CD4-positive, alpha-beta T cell (primary cell): ENCODE measurements at places on chromosomes 7 and 10. TPM values are rescaled to one million over a fixed set of nuclear protein-coding genes. Genes with fewer than 3 reads are reported as not detected.

GRCh38 chr10:47042199-47042473, 130.9 kb downstream of the PTPN20 start:
- H3K36me3 ChIP-seq, result no peaks in the 10 kb centered on the region
- DNase-seq, result no peak
- no peak overlapping the region for H3K27ac ChIP-seq
- H3K4me1 ChIP-seq, result peaks cover under 1% of the 10 kb centered on the region
- no peaks in the 10 kb centered on the region for H3K27me3 ChIP-seq

CNNM1 gene
- 0.17 TPM for total RNA-seq

DNA sequence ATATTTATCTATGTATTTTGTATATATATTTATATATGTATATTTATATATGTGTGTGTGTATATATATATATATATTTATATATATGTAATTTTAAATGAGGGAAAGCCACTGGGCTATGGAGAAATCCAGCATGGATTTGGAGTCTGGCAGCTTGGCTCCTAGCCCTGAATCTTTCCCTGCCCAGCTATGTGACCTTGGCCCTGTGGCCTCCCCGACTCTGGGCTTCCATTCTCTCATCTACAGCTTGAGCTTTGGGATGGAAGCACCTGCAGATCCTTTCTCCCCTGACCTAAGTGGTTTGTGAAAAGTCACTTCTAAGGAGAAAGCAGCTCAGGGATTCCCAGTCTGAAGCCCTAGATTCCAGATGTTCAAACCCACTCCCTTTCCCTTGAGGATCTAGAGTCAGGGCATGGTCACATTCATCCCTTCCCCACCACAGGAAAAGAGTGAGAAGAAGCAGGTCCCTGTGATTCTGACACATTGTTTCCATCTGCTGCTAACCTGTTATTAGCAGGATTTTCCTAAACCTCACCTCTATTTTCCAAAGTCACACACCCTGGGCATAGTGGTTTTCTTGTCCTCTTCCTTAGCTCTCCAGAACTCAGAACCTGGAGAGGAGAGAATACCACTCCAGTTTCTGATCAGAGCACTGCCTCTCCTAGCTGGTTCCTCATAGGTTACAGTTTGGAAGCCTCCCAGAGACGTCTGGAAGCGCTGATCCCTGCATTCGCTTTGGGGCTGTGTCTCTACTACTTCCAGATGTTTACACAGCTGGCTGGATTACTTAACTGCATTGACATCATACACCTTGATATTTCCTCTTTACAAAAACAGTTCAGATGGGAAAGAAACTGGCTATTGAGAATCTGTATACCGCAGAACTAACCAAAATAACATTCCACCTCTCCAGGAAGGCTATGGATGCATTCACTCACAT, 327.5 kb upstream of the ZMIZ1 start:
- no peaks in the 10 kb centered on the region for H3K27me3 ChIP-seq
- H3K4me3 ChIP-seq, result no peak overlapping the region
- no peak for DNase-seq
- no peak overlapping the region for H3K27ac ChIP-seq
- H3K36me3 ChIP-seq, result no peaks in the 10 kb centered on the region

VENTX gene
- total RNA-seq, result 0.14 TPM

DNA sequence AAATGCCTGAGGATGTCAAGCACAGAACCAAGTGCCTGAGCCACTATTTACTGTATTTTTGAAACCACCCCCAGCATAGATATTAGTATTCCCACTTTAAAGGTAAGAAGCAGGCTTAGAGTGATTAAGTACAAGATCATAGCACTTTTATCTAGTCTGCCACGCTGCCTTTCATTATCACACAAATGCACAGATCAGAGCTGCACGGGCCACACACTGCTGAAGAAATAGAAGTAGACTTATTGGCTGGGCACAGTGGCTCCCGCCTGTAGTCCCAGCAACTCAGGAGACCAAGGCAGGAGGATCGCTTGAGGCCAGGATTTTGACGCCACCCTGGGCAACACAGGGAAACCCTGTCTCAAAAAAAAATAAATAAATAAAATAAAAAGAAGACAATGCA, 38.2 kb downstream of the NCAPG2 start:
- peak overlapping the region; percentile 28 for H3K4me3 ChIP-seq
- no peak for DNase-seq
- no peak overlapping the region for H3K27ac ChIP-seq
- peaks cover 30% of the 10 kb centered on the region for H3K4me1 ChIP-seq
- no peaks in the 10 kb centered on the region for H3K36me3 ChIP-seq
- no peaks in the 10 kb centered on the region for H3K27me3 ChIP-seq

DNA sequence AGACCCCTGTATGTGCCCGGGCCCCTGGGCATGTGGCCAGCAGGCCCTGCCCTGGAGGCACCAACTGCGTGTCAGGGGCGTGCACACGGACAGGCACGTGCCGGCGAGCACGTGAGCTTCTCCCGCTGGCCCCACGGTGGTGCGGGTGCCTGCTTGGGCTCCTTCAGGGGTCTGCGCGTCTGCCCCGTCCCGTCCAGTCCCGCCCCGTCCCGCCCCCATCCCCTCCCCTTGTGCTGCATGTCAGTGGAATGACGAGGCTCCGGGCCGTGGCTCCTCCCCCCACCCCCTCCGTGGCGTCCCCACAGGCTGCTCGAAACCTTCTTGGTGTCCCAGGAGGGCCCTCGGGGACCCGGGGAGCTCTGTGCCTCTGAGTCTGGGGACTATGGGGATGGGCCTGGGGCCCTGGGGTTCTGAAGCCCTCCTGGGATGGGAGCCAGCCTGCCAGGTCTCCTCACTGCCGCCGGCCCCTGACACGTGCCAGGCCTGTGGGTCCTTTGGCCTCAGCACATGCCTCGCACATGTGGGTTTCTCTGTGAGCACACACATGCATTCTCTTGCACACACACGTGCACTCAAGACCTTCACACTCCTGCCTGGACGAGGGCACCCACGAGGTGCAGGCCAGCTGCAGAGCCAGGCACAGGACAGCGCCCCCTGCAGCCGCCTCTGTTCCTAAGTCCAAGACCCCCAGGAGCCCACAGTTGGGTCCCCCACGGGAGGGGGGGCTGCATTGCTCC, 27.5 kb upstream of the AMZ1 start:
- no peak overlapping the region for H3K27ac ChIP-seq
- H3K36me3 ChIP-seq, result no peaks in the 10 kb centered on the region
- no peaks in the 10 kb centered on the region for H3K27me3 ChIP-seq
- DNase-seq, result no peak
- no peak overlapping the region for H3K4me3 ChIP-seq
- H3K4me1 ChIP-seq, result no peaks in the 10 kb centered on the region

- peaks cover 58% of the 10 kb centered on the region for H3K4me1 ChIP-seq
- no peak for DNase-seq
- H3K36me3 ChIP-seq, result no peaks in the 10 kb centered on the region
- H3K27me3 ChIP-seq, result no peaks in the 10 kb centered on the region
- H3K4me3 ChIP-seq, result no peak overlapping the region
Measured at GRCh38 chr7:150731916-150732315, 5.3 kb upstream of the GIMAP5 start.

GRCh38 chr10:107554333-107554732, 389.8 kb upstream of the SORCS1 start:
- DNase-seq, result no peak
- no peaks in the 10 kb centered on the region for H3K4me1 ChIP-seq
- H3K36me3 ChIP-seq, result no peaks in the 10 kb centered on the region
- H3K27ac ChIP-seq, result no peak overlapping the region
- H3K4me3 ChIP-seq, result no peak overlapping the region

CLCN1 gene
- total RNA-seq, result not detected

GRCh38 chr7:36633377-36633776, 90.9 kb downstream of the AOAH start:
- no peak overlapping the region for H3K4me3 ChIP-seq
- H3K27me3 ChIP-seq, result no peaks in the 10 kb centered on the region
- H3K36me3 ChIP-seq, result peaks cover 21% of the 10 kb centered on the region
- H3K27ac ChIP-seq, result no peak overlapping the region

HYAL4 gene
- total RNA-seq, result 0.14 TPM

DNA sequence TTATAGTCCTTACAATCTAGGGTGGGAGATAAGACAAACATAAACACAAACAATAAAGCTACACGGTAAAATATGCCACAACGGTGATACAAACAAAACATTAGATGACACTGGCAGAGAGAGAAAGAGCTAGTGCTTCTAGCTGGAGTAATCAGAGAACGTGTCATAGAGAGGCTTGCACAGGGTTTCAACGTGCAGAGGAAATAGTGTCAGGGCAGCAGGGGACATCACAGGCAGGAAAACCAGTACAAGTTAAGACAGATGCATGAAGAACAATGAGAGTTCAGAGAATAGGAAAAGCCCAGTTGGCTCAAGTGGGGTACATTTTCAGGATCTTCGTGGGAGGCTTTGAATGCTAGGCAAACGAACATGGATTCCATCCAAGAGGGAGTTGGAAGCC, 91.4 kb downstream of the ZNF438 start:
- no peak overlapping the region for H3K4me3 ChIP-seq
- no peaks in the 10 kb centered on the region for H3K4me1 ChIP-seq
- no peaks in the 10 kb centered on the region for H3K27me3 ChIP-seq
- H3K27ac ChIP-seq, result no peak overlapping the region
- H3K36me3 ChIP-seq, result no peaks in the 10 kb centered on the region

SDK1 gene
- total RNA-seq, result 1.3 TPM

GRCh38 chr7:33728873-33729551, 176.3 kb upstream of the BMPER start:
- no peaks in the 10 kb centered on the region for H3K27me3 ChIP-seq
- H3K4me3 ChIP-seq, result no peak overlapping the region
- H3K4me1 ChIP-seq, result no peaks in the 10 kb centered on the region
- H3K27ac ChIP-seq, result no peak overlapping the region
- H3K36me3 ChIP-seq, result no peaks in the 10 kb centered on the region
- no peak for DNase-seq

- H3K36me3 ChIP-seq, result no peaks in the 10 kb centered on the region
- H3K4me3 ChIP-seq, result no peak overlapping the region
- peaks cover 91% of the 10 kb centered on the region for H3K27me3 ChIP-seq
- H3K4me1 ChIP-seq, result peaks cover 66% of the 10 kb centered on the region
Measured at GRCh38 chr7:27152816-27153442, 546 bp upstream of the HOXA3 start.

GRCh38 chr7:107392830-107393229, 77.0 kb upstream of the GPR22 start:
- H3K27me3 ChIP-seq, result no peaks in the 10 kb centered on the region
- no peak overlapping the region for H3K27ac ChIP-seq
- H3K4me1 ChIP-seq, result no peaks in the 10 kb centered on the region
- H3K4me3 ChIP-seq, result no peak overlapping the region
- no peaks in the 10 kb centered on the region for H3K36me3 ChIP-seq

DNA sequence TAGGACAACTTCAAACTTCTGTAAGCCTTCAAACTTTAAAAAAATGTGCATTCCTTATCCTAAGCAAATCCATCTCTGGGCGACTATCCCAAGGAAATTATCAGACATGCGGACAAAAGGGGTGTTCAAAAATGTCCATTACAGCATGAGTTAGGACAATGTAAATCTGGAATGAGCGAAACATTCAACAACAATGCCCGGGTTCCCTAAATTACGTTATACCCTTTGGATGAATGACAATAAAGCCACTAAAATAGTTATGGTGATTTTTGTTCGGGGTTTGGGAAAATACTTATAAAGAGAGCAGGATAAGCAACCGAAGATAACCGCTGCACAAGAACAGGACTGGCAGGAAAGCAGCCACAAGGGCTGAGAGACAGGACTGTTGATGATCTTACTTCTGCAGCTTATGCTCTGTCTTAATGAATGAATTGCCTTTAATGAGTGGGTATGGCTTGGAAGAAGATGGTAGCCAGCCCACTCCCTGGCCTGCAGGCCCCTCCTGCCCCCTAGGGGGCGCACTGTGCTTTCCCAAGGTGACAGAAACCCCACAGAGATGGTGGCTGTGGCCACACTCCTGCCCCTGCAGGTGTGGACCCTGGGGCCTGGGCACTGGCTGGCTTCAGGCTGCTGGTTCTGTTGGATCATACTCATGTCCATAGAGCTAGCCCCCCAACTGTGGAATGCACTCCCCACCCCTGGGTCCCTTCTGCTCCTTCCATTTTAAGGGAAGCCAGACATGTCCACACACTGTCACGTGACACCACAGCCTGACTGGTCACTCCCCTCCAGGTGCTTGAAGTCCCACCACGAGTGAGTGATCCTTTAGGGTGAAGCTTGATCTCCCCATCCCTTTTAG, 45.0 kb downstream of the ZCCHC24 start:
- no peak overlapping the region for H3K27ac ChIP-seq
- DNase-seq, result peak; percentile 33
- no peak overlapping the region for H3K4me3 ChIP-seq

RSPH10B2 gene
- total RNA-seq, result not detected

DNA sequence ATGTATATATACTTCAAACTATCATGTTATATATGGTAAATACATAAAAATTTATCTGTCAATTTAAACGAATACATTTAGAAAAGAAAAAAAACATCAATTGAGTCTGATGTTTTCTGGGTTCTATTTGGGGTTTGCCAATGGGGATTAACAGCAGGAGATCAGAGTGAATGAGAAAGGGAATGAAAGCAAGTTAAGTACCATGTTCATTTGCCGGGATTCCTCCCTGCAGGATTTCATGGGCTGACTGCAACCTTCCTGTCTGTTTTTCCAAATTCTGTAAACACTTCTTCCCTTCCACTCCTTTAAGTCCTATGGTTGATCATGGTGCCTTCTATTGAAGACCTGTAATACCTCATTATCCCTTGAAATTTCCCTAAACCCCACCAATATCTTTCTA, 33.9 kb upstream of the SEMA3A start:
- H3K4me3 ChIP-seq, result no peak overlapping the region
- no peak overlapping the region for H3K27ac ChIP-seq
- no peaks in the 10 kb centered on the region for H3K4me1 ChIP-seq
- no peak for DNase-seq
- H3K36me3 ChIP-seq, result no peaks in the 10 kb centered on the region
- H3K27me3 ChIP-seq, result no peaks in the 10 kb centered on the region

GRCh38 chr7:158828133-158829020, 932 bp downstream of the ESYT2 start:
- H3K27me3 ChIP-seq, result no peaks in the 10 kb centered on the region
- H3K4me1 ChIP-seq, result peaks cover 39% of the 10 kb centered on the region
- peak overlapping the region; percentile 83 for H3K4me3 ChIP-seq
- peak; percentile 36 for DNase-seq

MEIG1 gene
- total RNA-seq, result not detected

- H3K36me3 ChIP-seq, result no peaks in the 10 kb centered on the region
- no peak for DNase-seq
- H3K4me3 ChIP-seq, result no peak overlapping the region
- no peak overlapping the region for H3K27ac ChIP-seq
- no peaks in the 10 kb centered on the region for H3K27me3 ChIP-seq
Measured at GRCh38 chr10:4136121-4136520, 351.1 kb upstream of the KLF6 start.

CYCS gene
- total RNA-seq, result 131 TPM

GRCh38 chr7:85596827-85597226, 410.0 kb upstream of the SEMA3D start:
- H3K36me3 ChIP-seq, result no peaks in the 10 kb centered on the region
- DNase-seq, result no peak
- no peaks in the 10 kb centered on the region for H3K27me3 ChIP-seq
- H3K4me1 ChIP-seq, result no peaks in the 10 kb centered on the region

SKIDA1 gene
- total RNA-seq, result 0.25 TPM

CAV1 gene
- not detected for total RNA-seq

DNA sequence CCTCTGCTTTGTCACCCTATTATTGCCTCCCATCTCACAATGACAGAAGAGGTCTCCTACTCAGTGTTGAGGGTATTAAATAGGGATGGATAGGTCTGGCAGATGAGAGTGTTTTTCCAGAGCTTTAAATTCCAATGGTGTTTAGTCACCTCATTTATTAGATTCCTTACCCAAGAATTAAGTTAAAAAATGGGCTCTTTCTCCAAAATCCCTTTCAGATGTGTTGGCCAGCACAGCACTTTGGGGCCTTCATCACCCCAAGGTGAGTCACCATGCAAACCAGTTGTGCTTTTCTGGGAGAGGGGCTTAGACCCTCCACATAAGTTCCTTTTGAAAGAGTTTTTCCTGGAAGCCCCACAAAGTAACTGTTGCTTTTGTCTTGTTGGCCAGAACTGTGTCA, 78.4 kb downstream of the CYP26A1 start:
- H3K4me1 ChIP-seq, result peaks cover 20% of the 10 kb centered on the region
- no peak overlapping the region for H3K4me3 ChIP-seq
- no peak overlapping the region for H3K27ac ChIP-seq
- no peaks in the 10 kb centered on the region for H3K36me3 ChIP-seq

HMX2 gene
- total RNA-seq, result not detected
